ENCODE measurements at places on chromosomes 7 and 10.

- ATAC-seq = no peak
These were observed 795.5 kb downstream of the TNS3 start for GRCh38 chr7:46786221-46786954.

DNA sequence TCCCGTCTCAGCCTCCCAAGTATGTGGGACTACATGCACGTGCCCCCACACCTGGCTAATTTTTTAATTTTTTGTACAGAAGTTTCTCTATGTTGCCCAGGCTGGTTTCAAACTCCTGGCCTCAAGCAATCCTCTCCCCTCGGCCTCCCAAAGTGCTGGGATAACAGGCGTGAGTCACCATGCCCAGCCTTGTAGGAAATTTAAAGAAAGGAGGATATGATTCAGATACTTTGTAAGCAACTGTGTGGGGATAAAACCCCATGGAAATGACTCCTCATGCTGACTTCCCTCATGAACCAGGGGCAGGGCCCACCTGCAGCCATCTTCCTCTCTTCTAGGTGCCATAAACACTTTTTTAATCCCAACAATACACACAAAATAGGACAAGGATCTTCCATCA, 50.2 kb downstream of the APBB1IP start:
- ATAC-seq = no peak

DNA sequence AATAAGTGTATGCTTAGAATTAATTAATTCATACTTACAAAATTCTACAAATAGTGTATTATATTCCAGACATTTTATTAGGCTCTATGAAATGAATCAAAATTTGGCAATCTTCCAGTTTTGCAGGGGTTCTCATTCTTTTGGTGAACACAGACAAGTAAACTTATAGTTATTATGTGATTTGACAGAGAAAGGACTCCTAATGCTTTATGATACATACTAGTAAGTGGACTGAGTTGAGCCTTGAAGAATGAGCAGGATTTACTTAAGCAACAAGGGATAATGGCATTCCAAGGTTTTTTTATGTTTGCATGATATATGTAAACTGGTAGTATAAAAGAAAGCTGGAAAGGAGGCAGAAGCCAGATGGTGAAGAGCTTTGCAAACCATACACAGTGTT, 145.7 kb upstream of the FERD3L start:
- no peak for ATAC-seq

- no peak for ATAC-seq
These were observed 110.3 kb downstream of the KAT6B start for GRCh38 chr10:74936577-74937265.

- ATAC-seq = no peak
These were observed 23.9 kb downstream of the ATP6V1F start for GRCh38 chr7:128886391-128887168.

DNA sequence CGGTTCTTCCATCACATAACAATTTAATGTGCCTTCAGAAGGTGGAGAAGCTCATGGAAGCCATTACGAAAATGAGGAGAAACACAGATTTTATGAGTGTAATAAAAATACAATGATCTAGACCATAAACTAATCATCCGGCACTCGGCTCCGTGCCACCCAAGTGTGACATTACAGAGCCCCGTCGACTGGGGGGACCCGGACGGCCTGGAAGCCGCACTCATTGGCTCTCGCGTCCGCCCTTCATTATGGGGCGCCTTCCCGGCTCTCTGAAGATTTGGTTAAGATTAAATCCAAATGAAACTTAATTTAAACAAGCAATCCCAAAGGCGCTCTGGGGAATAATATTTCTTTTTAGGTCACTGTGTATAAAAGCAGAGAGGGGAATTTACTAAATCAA, 242.6 kb downstream of the DNAJB6 start:
- ATAC-seq = no peak

- no peak for ATAC-seq
These were observed 104.5 kb upstream of the PRSS58 start for GRCh38 chr7:142362349-142362748.

DNA sequence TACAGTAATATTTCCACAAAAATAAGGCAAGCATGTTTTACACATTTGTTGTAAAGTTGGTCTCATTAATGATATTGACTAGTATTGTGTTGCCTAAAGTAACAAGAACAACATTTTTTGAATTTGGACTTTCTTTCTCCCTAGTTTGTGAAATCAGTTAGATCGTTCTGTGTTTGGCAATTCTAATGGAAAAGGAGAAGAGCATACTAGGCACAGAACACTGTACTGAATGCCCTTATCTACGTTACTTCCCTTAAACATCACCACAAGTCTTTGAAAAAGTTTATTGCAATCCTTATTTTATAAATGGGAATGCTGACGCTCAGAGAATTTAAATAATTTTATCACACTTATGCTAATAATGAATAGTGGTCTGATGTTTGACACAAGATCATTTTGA, 372.2 kb downstream of the EXOC4 start:
- ATAC-seq = no peak

- ATAC-seq = peak; percentile 47
These were observed 32.1 kb upstream of the CNNM1 start for GRCh38 chr10:99297033-99297432.

DNA sequence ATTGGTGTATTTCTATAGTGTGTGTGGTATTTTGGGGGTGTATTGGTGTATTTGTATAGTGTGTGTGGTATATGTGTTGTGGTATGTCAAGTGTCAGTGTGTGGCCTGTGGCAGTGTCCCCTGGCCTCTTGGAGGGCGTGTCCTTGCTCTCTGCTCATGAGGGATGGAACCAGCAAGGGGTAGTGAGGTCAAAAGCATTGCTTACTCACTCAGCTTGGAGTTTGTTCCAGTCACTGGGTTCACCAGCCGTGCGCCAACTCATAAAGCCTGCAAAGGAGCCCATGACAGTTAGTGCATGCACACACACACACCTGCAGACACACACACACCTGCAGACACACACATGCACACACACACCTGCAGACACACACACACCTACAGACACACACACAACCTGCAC, 4.3 kb upstream of the TRPV6 start:
- no peak for ATAC-seq
